NCI-H748 treated with DMSO at 0.1 percent for 48 hours (cell line): ENCODE measurements at places on chromosomes 5 and 9.

GRCh38 chr9:76181781-76182180 is 212.4 kb downstream of the RFK start:
- no peak for DNase-seq

GRCh38 chr9:10274988-10275387 is 337.8 kb downstream of the PTPRD start:
- no peak for DNase-seq

GRCh38 chr5:177520916-177521513 is 4.3 kb upstream of the DDX41 start:
- DNase-seq = no peak

DNA sequence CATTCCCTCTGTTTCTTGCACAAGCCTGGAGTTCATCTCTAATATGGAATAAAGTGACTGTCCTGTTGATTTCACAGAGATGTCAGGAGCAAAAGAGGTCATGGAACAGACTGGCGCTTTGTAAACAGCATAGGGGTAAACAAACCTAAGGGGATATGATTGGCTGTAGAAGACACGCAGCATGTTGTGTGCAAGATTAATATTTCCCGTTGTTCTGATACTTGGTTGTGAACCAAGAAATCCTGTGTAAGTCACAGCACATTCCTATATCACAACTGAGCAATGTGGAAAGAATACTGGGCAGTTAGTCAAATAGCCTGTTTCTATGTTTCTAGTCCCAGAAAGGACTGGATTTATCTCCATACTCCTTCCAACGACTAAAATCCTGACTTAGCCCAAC is 3.2 kb downstream of the ADAMTS12 start:
- no peak for DNase-seq

- no peak for DNase-seq
Observed at GRCh38 chr5:96172436-96172835, 210.8 kb upstream of the ELL2 start.

- no peak for DNase-seq
Observed at GRCh38 chr5:112186401-112186990, 232.6 kb downstream of the EPB41L4A start.

GRCh38 chr5:171542525-171543140 is 123.2 kb downstream of the FGF18 start:
- DNase-seq = no peak

DNA sequence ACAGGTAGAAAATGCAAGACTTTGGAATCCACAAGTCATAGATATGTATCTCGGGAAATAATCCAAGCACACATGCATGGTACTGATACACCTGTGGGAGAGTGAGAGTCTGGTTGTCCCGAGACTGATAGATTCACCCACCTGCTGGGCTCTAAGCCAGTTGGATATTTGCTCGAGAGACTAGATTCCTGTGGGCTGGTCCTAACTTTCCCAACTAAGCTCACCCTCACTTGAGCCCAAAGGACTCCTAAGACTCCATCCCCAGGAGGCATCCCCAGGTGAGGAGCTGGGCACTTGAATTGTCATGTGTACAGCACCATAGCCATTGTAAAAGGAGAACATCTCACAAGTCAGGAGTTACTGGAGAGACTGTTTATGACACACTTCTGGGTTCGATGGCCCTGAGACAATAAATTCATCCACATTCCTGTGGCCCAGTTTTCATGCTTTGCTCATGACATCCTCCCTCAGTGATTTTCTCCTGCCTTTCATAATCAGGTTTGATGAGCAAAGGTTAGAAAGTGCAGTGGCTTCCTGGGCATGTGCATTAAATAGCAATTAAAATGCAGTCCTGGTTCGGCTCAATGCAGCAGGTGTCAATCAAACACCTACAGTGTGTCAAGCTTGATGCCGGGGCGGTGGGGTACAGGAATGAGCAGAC is 18.1 kb downstream of the SLC1A1 start:
- DNase-seq = no peak

DNA sequence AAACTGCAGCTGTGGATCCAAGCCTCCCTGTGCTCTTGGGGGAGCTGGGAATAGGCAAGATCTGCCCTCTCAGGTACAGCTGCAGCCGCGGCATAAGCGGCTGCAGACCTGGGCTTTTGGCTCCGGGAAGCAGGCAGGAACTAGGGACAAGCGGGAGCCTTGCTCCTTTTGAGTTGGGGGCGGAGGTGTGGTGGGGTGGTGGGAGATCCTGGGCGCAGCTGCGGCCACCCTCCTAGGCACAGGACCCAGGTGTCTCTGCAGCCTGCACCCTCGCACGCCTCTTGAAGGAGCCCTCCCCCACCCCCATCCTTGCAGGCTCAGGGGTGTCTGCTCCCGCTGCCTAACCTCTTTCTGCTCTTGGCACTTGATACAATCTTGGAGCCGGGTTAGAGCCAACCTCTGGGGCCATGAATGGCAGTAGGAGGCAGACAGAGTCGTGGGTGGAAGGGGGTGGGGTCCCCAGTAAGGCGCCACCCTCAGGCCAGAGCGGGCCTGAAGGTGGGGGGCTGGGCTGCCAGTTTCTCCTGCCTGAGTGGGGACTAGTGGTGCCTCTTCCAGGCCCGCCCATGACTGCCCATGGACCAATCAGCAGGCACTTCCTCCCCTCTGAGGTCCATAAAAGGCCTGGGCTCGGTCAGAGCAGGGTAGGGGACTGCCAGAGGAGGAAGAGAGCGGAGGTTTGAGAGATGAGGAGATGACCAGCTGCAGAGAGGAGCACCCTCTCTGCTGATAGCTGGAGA is 267.6 kb upstream of the TNC start:
- DNase-seq = no peak

DNA sequence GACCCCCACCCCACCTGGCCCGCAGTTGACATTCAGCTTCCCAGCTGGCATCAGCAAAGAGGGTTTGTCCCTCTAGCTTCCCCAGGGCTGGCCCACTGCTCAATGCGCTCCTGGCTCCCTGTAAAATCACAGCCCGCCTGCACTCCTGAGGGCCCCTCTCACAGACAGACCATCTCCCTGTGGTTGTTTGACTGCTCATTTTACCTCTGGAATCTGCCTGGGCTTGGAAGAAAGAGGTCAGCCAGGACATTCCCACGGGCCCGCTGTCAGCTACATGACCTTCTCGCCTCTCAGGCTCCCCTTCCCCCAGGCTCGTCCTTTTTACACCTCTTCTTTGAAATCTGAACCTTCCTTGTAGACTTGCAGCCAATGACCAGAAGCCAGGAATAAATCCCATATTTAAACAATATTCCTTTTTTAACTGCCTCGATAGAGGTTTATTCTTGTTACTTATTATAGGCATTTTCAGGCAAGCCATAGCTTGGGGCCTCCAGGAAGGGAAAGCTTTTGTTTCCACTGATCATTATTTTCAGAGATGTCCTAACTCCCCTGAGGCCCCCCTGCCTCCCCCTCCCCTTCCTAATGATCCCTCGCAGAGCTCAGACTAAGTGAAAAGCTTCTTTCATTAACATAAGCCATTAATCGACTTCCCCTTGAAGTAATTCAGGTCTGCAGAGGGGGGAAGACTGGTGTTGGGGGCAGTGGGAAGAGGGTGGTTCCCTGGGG is 76.3 kb upstream of the IQGAP2 start:
- no peak for DNase-seq

DNA sequence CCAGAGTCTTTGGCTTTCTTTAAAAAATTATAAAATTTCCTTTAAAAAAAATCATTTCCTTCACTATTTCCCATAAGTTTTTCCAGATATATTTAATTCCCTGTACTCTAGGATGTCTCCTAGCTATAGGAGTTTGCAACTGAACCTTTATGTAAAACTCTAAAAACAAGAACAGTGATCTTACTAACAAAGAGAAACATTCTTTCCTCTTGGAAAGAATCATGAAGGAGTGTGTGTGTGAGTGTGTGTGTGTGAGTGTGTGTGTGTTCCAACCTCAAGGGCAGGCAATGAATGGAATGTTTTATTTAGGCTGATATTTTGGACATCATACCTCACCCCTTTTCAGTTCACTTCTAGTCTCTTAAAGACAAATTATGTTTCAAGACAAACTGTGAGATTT is 309.2 kb downstream of the CEMIP2 start:
- no peak for DNase-seq

GRCh38 chr5:96995419-96995818 is 59.5 kb downstream of the LNPEP start:
- no peak for DNase-seq

- peak; percentile 21 for DNase-seq
Observed at GRCh38 chr5:172454358-172455086, at the start of gene SH3PXD2B. Gene SH3PXD2B, minus strand, starts transcription at chr5:172454525. Its CDS starts 173 bp downstream, at chr5:172454352.

GRCh38 chr5:28523888-28524635 is 1485.7 kb upstream of the CDH9 start:
- no peak for DNase-seq

- peak; percentile 35 for DNase-seq
Observed at GRCh38 chr5:80569961-80570786, at the start of gene ANKRD34B. Gene ANKRD34B, minus strand, starts transcription at chr5:80570280. Its CDS starts 10,261 bp downstream, at chr5:80560019.

GRCh38 chr5:158840193-158840592 is 259.5 kb downstream of the EBF1 start:
- DNase-seq = no peak

GRCh38 chr9:13806714-13807113 is 507.2 kb downstream of the NFIB start:
- no peak for DNase-seq

GRCh38 chr5:94498199-94498598 is 120.2 kb downstream of the KIAA0825 start:
- no peak for DNase-seq

DNA sequence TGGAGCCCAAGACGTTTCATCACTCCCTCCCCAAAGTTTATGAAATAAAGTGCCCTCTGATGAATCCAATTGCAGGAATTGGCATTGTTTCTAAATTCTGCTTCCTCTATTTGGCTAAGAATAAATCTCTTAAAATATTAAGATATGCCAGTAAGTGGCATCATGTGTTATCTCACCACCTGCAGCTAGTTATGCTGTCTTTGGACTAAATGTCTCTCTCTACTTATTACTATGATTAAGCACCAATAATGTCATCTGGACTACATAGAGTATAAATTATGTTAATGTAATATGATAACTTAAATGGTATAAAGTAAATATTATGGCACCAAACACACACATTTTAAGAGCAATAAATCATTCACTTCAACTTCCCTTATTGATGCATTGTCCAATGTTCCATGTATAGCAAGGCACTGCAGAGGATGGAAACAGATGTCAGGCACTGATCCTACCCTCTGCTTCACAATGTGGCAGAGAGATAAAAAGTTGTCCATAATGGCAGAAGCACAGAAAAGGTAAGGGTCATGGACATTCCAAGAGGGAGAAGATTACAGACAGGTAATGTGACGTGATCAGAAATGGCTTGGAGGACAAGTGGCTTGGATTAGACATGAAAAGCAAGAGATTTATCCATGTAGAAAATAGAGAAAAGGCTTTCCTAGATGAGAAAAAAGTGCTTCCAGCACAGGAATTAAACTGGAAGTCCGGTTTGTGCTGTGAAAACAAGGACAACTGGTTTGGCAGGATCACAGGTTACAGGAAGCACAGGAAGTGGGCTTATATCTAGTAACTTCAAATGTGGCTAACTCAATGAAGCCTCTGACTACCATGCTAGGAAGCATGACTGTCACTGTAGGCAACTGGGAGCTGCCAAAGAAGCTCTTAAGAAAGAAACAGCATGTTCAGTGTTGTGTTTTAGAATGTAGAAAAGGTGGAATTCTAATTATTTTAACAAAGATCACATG is 26.7 kb downstream of the MARCHF11 start:
- peak; percentile 96 for DNase-seq

GRCh38 chr5:107674655-107675054 is 3.9 kb upstream of the EFNA5 start:
- DNase-seq = no peak

GRCh38 chr5:39948867-39949468 is 524.2 kb upstream of the DAB2 start:
- DNase-seq = peak; percentile 92

DNA sequence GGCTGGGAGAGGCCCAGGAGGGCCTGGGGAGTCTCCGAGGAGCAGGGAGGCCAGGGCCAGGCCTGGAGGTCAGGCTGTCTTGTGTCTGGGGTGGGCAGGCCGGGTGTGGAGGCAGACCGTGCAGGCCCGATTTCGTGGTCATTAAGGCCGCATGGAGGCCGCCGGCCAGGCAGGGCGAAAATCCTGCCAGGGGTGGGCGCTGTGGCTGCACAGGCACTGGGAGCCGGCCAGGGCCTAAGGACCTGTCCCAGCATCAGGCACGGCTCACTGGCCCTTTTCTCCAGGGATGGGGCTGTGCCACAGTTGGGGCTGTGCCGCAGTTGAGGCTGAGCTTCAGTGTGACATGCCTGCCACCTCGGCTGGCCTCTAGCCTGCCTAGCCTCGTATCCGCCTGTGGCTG is 35.9 kb downstream of the ASS1 start:
- DNase-seq = no peak
